ENCODE measurements at places on chromosomes 16 and 17.

DNA sequence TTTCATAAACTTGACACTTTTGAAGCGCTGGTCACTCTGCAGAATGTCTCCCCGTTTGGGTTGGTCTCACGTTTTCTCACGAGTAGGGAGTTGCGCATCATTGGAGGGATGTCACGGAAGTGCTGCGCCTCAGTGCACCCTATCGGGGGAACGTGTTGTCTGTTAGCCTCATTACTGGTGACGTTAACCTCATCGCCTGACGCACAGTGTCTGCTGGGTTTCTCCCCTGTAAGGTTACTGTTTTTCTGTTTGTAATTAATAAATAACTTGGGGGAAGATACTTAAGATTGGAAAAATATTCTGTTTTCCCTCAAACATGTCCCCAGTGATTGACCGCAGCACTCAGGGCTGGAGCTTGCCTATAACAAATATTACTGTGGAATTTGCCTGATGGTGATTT lies 26.7 kb downstream of the VAC14 start:
- DNase-seq: no peak

GRCh38 chr17:41957031-41957868 lies 9.3 kb upstream of the CNP start:
- DNase-seq: no peak

DNA sequence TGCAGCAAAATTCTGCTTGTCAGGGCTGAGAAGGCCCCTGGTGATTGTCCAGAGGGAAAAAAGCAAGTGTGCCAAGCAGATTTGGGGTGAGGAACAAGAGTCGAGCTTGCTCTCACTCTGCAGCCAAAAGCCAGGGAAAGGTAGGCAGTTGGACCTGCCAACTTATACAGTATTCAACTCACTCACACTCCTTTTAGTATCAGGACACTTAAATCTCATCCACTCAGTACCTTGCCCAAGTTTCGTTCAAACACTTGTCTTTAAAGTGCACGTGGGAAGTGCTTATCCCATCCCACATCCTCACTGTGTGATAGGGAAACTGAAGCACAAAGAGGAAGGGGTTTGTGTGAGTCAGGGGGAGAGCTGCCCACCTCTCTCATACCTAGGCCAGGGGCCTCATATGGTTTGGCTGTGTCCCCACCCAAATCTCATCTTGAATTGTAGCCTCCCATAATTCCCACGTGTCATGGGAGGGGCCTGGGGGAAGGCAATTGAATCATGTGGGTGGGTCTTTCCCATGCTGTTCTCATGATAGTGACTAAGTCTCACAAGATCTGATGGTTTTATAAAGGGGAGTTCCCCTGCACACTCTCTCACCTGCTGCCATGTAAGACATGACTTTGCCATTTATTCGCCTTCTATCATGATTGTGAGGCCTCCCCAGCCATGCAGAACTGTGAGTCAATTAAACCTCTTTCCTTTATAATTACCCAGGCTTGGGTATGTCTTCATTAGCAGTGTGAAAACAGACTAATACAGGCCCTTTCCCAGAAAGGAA lies 25.6 kb upstream of the CES5A start:
- no peak for DNase-seq

DNA sequence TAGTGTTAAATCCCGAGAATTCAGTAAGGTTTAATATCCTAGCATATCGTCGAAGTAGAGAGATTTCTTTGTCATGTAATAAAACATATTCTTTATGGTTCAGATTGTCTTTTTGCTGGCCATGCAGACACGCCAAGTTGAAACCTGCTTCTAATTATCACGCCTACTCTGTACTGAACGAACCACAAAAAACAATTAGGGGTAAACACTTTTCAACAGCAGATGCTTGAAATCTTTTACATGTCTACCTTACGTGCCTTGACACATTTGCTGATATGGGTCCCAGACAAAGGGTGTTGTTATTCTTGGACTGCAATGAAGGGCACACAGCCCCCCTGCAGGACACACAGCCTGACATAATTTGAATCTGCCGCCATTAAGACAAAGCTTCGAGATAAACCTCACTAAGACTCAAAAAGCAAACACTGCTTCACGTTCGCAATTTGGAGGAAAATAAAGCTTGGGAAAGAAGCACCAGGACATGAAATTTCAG lies 13.3 kb downstream of the WIPI1 start:
- DNase-seq: no peak

DNA sequence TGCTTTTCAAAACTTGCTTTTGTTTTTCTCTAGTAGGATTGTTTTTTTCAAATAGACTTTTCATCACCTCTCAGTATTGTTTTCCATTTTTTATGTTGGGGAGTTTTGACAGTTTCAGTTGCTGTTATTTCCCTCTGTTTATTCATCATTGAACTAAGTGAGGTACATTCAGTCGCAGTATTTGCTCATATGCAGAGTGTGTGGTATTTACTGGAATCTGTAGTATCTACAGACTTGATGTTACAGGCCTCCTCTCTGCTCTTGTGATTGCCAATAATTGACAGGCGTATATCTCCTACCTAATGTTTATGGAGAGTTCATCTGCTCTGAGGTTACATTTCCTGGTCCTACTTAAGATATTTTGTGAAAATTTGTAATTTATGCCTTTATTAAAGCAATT lies 49.6 kb downstream of the COX10 start:
- peak; percentile 21 for DNase-seq

- no peak for DNase-seq
Measured at GRCh38 chr16:81371106-81371505, 56.3 kb downstream of the GAN start.

GRCh38 chr16:20614186-20615141 lies 38.3 kb upstream of the ACSM2B start:
- no peak for DNase-seq

DNA sequence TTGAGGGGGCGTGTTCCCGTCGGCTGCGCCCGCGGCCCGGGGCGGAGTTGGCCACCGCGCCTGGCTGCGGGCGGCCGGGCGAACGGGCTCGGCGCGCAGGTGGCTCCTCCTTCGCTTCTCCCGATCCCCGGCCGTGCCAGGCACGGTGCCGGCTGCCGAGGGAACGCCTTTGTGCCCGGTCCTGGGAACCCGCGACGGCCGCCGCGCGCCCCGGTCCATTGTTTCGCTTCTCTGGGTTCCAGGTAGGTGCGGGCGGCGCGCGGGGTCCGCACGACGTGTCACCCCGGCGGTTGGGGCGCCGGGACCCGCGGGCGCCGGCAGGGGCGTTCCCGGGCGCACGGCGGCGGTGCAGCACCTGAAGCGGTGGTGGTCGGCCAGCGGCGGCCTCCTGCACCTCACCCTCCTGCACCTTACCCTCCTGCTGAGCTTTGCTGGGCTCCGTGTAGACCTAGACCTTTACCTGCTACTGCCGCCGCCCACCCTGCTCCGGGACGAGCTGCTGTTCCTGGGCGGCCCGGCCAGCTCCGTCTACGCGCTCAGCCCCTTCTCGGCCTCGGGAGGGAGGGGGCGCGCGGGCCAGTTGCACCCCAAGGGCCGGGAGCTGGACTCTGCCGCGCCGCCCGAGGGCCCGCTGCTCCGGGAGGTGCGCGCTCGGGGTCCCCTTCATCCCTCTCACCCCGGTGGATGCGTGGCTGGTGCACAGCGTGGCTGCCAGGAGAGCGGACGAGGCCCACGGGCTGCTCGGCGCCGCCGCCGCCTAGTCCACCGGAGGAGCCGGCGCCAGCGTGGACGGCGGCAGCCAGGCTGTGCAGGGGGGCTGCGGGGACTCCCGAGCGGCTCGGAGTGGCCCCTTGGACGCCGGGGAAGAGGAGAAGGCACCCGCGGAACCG lies 99.9 kb downstream of the EFCAB13 start:
- no peak for DNase-seq

GRCh38 chr17:12646761-12647422 lies 18.8 kb upstream of the MYOCD start:
- no peak for DNase-seq

DNA sequence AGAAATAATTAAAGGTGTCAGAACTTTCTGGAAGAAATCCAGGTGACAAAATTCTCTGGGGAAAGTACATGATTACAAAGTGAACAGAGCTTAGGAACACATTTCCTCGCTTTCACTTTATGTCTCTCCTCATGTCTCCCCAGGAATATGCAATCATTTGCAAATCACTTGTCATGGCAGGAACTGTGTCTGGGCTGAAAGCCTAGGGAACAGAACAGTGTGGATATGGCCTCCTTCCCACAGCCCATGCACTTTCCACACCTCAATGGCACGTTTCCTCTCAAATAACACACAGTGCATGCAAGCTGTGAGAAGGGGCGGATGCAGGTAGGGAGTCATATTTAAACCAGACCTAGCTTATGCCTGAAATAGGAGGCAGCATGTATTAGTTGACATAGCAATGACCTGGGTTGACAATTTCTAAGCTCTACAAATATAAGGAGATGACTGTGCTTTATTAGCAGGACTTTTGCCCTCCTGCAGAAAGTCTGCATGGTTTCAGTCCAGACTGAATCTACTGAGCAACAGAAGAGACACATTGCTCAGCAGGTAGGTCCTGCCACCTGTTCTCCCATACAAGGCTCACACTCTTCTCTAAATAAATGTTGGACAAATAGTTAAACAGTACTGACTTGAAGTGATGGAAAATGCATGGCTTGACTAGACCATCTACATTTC lies 236.0 kb upstream of the ELAC2 start:
- no peak for DNase-seq

- no peak for DNase-seq
Measured at GRCh38 chr16:68276223-68276622, 11.9 kb downstream of the SLC7A6 start.

GRCh38 chr16:7613518-7613917 lies 280.9 kb downstream of the RBFOX1 start:
- no peak for DNase-seq

DNA sequence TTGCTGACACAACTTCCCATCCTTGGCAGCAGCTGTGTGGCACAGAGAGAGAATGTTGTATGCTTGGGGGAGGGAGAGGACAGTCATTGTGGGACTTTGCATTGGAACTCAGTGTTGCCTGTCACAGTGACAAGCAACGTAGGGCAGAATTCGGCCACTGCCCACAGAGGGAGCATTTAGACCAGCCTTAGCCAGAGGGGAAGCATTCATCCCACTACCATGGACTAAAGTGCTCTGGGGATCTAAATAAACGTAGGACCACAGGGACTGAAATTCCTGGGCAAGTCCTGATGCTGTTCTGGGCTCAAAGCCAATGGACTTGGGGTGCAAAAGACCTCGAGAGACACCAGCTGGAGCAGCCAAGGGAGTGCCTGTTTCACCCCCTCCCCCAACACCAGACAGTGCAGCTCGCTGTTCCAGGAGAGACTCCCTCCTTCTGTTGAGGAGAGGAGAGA lies 44.9 kb downstream of the ABCA8 start:
- no peak for DNase-seq

- no peak for DNase-seq
Measured at GRCh38 chr17:47895347-47895855, 635 bp upstream of the SP2 start.

DNA sequence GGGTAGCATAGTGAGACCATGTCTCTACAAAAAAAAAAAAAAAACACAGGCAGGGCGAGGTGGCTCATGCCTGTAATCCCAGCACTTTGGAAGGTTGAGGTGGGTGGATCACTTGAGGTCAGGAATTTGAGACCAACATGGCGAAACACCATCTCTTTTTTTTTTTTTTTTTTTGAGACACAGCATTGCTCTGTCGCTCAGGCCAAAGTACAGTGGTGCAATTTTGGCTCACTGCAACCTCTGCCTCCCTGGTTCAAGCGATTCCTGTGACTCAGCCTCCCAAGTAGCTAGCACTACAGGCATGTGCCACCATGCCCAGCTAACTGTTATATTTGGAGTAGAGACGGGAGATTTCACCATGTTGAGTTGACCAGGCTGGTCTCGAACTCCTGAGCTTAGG lies 5.1 kb downstream of the RAMP2 start:
- DNase-seq: no peak

GRCh38 chr17:17921192-17922069 lies 50.8 kb downstream of the TOM1L2 start:
- no peak for DNase-seq

DNA sequence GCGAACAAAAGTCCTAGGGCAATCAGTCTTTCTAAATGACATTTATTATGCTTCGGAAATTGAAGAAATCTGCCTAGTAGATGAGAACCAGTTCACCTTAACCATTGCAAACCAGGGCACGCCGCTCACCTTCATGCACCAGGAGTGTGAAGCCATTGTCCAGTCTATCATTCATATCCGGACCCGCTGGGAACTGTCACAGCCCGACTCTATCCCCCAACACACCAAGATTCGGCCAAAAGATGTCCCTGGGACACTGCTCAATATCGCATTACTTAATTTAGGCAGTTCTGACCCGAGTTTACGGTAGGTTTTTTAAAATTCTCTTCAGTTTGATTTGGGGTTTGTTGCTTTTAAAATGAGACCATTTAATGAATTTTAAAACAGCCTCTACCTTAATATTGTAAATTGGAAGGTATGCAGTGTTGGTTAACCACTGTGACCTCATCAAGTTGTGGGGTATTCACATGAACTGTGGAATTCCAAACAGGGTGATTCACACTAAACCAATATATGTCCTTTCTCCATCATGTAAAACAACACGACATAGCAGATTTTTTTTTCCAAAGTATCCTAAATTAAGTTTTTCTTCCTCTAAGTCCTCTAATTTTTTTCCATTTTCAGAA lies 6.2 kb upstream of the EVI2A start:
- no peak for DNase-seq

DNA sequence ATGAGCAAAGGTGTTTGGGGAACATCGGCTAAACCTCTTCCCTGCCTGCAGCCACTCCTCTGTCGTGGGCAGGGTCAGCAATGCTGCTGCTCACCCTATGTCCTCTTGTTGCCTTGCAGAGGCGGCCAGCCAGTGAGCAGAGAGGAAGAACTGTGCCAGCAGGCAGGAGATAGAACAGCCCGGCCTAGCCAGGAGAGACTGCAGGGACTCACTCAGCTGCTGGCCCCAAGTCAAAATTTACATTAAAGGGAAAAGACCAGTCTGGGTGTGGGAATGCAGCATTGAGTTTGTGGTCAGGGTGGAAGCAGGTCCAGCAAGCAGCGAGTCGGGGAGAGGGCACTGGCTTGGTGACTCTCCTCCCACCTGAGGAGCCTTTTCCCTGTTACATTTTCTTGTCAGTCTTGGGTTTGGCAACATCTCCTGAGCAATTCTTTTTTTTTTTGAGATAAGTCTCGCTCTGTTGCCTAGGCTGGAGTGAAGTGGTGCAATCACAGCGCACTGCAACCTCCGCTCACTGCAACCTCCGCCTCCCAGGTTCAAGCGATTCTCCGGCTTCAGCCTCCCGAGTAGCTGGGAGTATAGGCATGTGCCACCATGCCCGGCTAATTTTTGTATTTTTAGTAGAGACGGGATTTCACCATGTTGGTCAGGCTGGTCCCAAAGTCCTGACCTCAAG lies 22.7 kb downstream of the LIG3 start:
- no peak for DNase-seq

GRCh38 chr16:55042556-55043432 lies 112.1 kb downstream of the IRX5 start:
- DNase-seq: no peak

GRCh38 chr17:63688396-63689020 lies 11.4 kb downstream of the LIMD2 start:
- DNase-seq: no peak

GRCh38 chr17:12548558-12548957 lies 117.1 kb upstream of the MYOCD start:
- no peak for DNase-seq

Measured in CD4-positive, alpha-beta T cell treated with Interleukin-21 for 1 hour (primary cell).